Hepatocyte (in vitro differentiated cells): ENCODE measurements at places on chromosomes 16 and 17.

GRCh38 chr16:22734368-22734767 lies 79.6 kb upstream of the HS3ST2 start:
- DNase-seq = no peak

DNA sequence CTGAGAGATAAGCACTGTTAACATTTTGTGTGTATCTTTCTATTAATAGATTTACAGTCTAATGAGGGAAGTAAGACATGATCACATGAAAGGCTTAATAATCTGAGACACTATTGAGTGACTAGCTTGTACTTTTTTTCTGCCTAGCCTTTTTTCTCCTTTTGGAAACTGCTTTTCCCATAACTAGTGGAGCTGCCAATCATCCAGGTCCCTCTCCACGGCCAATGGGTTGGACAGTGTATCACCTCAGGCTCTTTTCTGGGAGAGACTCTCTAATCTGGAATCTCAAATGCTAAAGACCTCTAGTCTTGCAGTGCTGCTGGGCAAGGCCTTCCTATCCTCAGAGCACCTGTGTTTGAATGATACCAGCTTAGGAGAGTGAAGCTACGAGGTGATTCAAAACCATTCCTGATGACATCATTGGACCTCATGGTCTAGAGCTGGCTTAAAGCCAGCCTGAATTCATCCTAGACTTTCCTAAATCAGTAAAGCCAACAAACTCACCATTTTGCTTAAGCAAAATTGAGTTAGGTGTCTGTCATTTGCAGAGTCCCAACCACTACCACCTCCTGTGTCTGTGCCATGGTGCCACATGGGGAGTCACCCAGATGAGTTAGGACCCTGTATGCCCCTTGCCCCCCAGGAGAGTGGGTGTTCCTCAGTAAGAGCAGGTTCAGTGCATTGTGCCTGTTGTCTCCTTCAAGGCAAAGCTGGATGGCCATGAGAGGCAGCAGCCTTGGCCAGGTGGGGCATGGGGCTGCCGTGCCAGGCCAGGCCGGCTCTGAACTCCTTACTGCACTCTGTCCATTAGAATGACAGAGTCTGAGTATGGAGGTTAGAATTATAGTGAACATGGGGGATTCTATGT lies 62.9 kb downstream of the SPECC1 start:
- no peak for DNase-seq

- no peak for DNase-seq
These were observed 1.0 kb upstream of the FBRS start for GRCh38 chr16:30656974-30657865.

- peak; percentile 92 for DNase-seq
These were observed 550 bp upstream of the RNF213 start for GRCh38 chr17:80260069-80260535.

DNA sequence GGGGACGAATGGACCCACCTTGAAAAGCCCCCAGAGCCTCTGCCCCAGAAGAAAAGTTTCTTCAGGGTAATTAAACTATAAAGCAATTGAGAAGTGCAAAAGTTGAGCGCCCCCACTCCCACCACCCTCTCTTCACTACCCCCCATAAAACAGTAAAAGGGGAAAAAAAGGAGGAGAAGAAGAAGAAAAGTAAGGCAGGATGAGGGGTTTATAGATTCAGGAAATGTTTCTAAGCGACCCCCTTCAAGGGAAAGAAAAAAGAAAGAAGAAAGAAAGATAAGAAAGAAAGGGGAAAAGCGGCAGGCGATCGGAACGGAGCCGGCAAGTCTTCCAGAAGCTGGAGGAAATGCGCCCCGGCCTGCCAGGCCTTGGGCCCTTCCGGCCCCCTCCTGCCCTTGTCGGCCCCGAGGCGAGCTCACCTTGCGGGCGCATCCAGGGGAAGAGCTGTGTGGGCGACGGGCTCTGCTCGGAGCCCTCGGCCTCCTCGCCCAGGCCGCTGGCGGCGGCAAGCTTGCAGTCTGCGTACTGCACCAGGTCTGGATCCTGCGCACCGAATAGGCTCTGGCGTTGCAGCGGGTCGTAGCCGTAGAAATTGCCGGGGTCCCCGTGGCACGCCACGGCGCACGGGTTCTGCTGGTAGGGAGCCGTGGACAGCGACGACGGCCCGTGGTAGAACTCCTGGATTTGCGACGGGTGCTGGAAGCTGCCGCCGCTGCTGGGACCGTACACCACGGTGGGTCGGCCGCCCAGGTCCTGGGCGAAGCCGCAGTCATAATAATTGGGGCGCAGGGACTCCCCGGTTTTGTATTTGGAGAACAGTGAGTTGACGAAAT lies 1.0 kb downstream of the HOXB8 start:
- no peak for DNase-seq

DNA sequence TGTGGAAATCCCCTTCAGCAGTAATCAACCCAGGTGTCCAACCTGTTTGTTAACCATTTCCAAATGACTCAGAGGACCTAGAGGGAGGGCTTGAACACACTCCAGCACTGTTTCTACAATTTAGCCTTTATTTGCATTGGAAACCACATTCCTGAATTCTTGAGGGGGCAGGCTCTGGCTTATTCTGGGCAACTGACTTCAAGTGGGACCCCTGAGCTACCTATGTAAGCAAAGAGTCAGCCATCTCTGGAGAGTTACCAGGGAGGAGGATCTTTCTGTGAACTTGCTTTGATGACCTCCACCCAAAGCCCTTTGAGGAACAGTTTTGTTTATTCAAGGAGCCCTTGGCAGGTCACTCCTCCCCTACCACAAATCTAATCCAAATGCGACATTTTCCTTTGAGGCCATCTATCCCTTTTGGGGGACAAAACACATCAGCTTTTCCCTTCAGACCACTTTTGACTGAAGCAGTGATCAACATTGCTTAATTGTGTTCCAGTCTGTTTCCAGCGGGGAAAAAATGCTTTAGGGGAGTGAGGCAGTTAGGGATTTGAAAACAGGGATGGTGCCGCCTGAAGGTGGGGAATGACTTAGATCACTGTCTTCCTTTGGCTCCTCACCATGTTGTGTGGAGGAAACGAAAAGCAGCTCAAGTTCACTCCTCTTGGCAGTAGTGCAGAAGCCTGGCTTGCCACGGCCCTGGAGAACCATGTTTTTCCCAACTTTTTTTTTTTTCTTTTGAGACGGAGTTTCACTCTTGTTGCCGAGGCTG lies 46.2 kb downstream of the TUBD1 start:
- peak; percentile 76 for DNase-seq
